Amygdala (tissue), 56 donors: ENCODE measurements at places on chromosomes 7 and 10.
A peak's percentile ranks its signal among the peaks of the same experiment; 100 is the strongest.

GRCh38 chr10:118638680-118639079 lies 43.2 kb upstream of the PRLHR start:
- no peak for DNase-seq

- DNase-seq: no peak
These were observed 31.9 kb downstream of the RSBN1L start for GRCh38 chr7:77727936-77728701.

DNA sequence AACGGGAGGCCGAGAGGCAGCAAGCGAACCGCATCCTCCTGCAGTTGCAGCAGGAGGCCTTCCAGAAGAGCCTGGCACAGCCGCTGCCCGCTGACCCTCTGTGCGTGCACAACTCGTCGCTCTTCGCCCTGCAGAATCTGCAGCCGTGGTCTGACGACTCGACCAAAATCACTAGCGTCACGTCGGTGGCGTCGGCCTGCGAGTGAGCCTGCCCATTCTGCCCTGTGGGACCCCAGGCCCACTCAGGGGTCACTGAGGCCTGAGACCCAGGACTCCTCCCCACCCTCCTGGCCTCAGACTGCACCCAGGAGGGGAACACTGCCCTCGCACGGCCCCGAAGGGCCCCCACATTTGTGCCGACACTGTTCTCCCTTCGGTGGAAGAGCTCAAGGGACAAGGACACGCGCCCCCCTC lies 5.6 kb downstream of the TLX1 start:
- no peak for DNase-seq

DNA sequence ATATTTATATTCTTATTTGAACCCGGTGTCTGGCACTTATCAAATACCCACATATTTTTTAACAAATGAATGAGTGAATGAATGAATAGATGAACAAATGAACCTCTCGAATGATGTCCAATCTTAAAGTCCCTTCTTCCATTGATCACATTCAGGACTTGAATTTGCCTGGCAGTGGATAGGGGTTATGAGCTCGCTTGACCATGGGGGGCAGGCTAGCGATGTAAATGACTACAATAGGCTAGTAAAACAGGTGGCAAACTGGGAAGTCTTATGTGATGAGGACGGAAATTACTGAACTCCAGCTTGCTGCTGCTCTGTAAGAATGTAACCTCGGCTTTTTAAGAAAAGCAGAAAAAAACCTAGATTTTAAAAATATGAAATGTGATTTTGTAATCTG lies 247.7 kb upstream of the DKK1 start:
- DNase-seq: no peak

DNA sequence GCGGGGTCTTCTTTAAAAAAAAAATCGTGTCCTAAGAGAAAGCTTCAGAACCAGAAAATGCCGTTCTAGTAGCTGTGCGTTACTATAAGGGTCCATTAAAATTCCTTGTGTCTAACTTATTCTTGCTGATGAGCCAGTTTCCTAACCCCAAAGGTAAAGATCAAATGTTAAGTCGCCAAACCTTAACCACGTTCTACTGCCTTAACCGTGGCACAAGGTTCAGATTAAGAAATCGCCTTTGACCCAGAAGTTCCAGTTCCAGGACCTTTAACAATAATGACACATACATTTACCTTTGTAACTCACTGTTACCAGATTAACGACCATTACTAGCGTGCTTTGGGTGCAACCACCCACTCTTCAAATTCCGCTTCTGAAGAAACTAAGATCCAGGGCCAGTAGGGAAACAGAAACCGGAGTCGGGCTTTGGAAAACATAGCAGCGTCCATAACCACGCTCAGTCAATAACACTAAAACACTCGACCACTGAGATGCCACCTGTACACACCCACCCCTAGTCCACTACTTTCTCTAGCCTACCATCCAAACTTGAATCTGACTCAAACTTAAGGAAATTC lies 620 bp downstream of the BET1 start:
- no peak for DNase-seq

GRCh38 chr7:88106434-88106833 lies 113.4 kb downstream of the SRI start:
- DNase-seq: no peak

GRCh38 chr7:158443688-158444483 lies 143.7 kb downstream of the PTPRN2 start:
- DNase-seq: no peak

- DNase-seq: no peak
These were observed 6.2 kb downstream of the VWA2 start for GRCh38 chr10:114245121-114245791.

DNA sequence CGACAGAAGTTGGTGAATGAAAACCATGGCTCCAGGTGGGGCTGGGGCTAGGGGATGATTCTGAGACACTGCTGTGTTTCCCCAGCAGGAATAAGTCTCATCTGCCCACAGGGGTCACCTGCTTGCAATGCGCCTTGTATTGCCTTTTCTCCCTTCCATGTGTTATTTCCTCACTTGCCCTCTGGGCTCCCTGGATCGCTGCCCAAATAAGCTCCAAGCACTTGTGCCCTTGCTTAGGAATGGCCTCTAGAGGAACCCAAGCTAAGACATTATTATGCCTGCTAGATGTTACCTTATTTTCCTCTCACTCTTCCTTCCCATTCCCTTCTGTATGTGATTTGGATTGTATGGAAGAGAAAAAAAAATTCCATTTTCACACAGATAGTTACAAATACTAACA lies 24.8 kb upstream of the PLPP4 start:
- no peak for DNase-seq

- no peak for DNase-seq
These were observed 43.7 kb downstream of the FGFBP3 start for GRCh38 chr10:91865562-91866081.

DNA sequence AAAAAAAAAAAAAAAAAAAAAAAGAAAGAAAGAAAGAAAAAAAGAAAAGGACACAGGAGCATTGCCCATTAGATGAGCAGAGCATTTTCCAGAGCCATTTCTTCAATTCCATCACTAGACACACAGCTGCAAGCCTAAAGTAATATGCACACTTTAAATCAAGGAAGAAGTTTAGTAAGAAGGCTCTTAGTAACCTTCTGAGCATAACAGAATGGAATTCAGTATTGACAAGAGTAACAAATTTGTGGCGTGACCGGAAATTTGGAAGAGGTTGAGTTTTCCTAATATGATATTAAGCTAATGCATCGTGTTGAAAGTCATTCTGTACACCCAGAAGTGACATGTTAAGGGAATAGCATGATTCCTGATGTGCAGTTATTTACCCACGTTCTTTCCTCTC lies 35.3 kb downstream of the SMURF1 start:
- no peak for DNase-seq

GRCh38 chr10:122295451-122295809 lies 24.3 kb downstream of the BTBD16 start:
- no peak for DNase-seq

- no peak for DNase-seq
These were observed 281.7 kb downstream of the FRMD4A start for GRCh38 chr10:14048930-14049613.

DNA sequence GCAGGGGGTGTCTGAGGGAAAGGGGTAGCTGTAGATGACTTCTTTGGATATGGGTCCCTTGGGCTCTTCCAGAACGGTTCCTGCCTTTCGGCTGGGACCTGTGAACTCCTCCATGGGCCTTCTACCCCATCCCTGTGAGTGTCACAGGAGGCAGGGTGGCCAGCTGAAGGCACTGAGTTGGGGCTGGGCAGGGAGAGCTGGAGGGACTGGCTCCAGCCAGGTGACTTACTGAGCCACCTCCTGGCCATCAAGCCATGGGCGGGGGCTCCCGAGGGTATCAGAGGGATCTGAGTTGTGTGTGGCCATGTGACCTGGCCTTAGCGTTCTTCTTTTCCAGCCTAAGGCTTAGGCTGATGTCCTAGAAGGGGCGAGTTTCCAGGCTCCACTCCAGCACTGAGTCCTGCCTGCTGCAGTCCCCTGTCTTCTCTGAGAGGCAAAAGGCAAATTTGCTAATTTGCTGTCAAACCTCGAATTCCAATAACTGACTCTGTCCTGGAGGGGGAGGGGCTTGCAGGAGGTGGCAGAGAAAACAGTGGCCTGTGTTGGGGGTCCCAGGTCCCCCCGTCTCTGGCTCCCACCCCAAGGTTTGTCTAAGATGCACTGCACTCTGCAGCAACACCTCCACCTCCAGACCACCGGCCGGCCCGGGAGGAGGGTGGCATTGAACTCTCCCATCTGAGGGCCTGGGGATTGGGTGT lies 27.2 kb downstream of the ADCYAP1R1 start:
- no peak for DNase-seq

- DNase-seq: no peak
These were observed 100.4 kb upstream of the RET start for GRCh38 chr10:42976351-42977031.

DNA sequence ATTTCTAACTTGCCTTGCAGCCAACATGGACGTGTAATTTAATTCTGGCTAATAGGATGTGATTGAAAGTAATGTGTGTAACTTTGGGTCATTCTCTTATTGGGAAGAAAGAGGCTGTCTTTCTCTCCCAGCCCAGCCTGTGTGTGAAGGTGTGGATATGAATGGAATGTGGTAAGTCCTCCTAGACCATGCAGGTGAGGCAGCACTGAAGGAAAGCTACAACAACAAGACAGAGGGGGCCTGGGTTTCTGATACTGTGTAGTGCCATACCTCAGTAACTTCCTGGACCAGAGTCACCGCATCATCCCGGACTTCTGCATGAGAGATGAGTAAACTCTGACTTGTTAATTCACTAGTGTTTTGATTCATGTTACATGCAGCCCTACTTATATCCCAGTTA lies 237.0 kb downstream of the EXOC4 start:
- no peak for DNase-seq

GRCh38 chr10:36188080-36188453 lies 546.0 kb upstream of the FZD8 start:
- DNase-seq: no peak

GRCh38 chr7:4519819-4520520 lies 162.1 kb upstream of the FOXK1 start:
- DNase-seq: no peak

GRCh38 chr10:43200538-43201390 lies 62.5 kb downstream of the CSGALNACT2 start:
- no peak for DNase-seq

DNA sequence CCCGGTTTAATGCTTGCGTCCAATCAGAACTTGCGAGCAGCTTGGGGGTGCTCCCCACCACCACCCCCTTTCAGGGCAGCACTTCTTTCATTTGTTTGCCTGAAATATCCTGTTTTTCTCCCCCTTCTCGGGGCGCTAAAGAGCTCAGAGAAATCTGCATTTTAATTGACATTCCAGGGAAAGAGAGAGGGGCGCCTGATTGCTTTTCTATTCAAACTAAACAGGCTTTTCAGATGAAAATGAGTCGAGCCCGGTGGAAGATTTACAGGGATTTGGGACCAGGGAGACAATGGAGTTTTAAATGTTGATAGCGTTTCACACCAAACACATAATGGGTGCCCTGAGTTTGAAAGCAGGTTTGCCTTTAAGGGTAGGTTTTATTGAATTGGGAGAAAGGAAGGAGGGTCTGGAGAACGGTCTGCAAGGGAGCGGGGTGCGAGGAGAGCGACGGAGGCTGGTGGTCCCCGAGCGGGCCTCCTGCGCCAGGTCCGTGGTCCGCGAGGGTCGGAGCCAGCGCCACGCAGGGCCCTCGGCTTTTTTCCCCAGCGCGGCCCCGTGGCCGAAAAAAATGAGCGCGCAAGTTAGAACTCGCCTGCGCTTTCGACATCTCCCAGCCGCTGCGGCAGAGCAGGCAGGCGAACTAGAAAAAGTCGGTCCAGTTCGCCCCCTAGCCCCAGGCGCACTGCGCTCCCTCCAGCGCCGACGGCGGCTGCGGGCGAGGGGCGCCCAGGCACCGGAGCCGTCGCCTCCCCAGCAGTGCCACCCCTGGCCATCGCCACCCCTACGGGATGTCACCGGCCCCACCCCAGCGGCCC lies 1.3 kb downstream of the FGFR2 start:
- peak; percentile 29 for DNase-seq

GRCh38 chr7:111212857-111213523 lies 122.1 kb downstream of the LRRN3 start:
- DNase-seq: no peak

- no peak for DNase-seq
These were observed 469.8 kb downstream of the SORCS1 start for GRCh38 chr10:106694696-106695095.

- no peak for DNase-seq
These were observed 7.1 kb downstream of the INHBA start for GRCh38 chr7:41695661-41696322.

GRCh38 chr7:155922067-155922816 lies 110.0 kb upstream of the SHH start:
- DNase-seq: no peak

DNA sequence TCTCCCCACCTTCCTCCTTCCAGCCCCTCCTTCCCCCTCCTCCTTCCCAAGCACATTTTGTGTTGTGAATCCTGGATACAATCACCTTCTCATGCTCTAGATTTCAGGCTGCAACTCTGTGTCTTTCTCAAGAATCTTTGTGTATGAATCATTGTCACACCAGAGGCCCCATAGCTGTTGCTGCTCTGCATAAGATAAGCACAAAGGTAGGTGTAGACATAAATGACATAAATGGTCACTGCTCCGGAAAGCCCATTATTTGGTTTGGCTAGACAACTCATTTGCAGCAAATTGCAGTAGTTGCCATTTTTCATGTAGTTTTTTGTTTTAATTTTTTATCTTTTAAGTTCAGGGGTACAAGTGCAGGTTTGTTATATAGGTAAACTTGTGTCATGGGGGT lies 216.3 kb upstream of the NRP1 start:
- no peak for DNase-seq

DNA sequence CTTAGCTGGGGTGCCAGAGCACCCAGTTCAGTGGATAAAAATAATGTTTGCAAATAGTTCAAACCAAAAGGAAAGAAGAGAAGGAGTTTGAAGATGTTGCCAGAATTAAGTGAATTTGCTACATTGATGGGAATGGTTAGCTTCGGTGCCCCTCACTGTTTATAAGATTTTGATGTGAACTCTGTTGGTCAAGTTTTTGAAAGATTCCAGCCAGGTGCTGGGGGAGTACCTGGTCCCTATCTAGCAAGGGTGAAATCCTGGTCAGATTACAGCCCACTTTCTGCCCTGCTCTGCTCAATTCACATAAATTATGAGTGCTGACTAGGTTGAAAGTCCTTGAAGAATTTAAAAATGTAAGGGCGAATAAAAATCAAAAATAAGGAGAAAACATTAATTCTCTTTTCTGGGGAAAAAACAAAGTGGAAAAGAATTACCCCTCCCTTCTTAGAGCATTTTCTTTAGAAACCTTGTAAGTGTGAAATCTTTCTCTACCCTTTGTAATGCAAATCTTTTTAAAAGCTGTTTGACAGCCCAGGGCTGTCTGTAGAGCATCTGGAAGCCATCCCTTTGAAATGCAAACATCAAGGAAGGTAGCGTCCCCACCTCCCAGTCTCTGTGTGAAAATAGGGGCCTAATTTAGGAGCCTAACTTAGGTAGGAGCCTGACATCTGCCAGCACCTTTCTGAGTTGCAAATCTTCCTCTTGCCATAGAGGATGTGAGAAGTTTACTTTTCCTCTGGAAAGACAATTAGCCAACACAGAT lies 1.4 kb upstream of the GIMAP5 start:
- DNase-seq: no peak

DNA sequence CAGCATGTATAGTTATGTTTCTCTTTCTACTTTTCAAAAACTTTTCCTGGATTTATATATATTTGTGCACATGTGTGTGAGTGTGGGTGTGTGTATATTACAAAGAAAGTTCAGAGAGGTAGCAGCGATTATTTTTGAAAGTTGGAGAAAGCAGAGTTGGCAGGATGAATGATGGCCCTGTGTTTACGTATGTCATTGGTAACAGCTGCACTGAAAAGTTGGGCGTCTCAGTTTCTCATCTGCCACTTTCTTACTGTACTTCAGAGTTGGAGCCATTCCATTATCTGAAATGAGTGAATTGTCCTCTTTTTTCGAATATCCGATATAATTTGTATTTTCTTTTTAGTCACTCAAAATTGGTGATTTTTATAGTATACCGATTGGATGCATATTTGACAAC lies 172.2 kb downstream of the CDK14 start:
- DNase-seq: no peak
